Natural killer cell treated with Interleukin-12 subunit alpha and Interleukin-12 subunit beta and Interleukin-15 and Interleukin-18, amount 100 ng/mL, for 72 hours (primary cell): ENCODE measurements at places on chromosomes 7 and 10. TPM values are rescaled to one million over a fixed set of nuclear protein-coding genes. Genes with fewer than 3 reads are reported as not detected.

MYH16 gene
- not detected for total RNA-seq

- H3K27me3 ChIP-seq: peaks cover 7% of the 10 kb centered on the region
- H3K4me1 ChIP-seq: no peaks in the 10 kb centered on the region
- no peak overlapping the region for H3K4me3 ChIP-seq
- H3K27ac ChIP-seq: no peak overlapping the region
- DNase-seq: no peak
These were observed 189.5 kb downstream of the CXCL12 start for GRCh38 chr10:44195112-44196007.

- no peak for DNase-seq
- peaks cover 63% of the 10 kb centered on the region for H3K27me3 ChIP-seq
- H3K36me3 ChIP-seq: no peaks in the 10 kb centered on the region
- no peak overlapping the region for H3K27ac ChIP-seq
These were observed 20.8 kb upstream of the PAX2 start for GRCh38 chr10:100724531-100725027.

GRCh38 chr10:6576326-6576725, 3.8 kb downstream of the PRKCQ start:
- no peaks in the 10 kb centered on the region for H3K27me3 ChIP-seq
- peaks cover 76% of the 10 kb centered on the region for H3K4me1 ChIP-seq
- no peak for DNase-seq
- H3K27ac ChIP-seq: peak overlapping the region; percentile 83
- peaks cover 7% of the 10 kb centered on the region for H3K36me3 ChIP-seq

DNA sequence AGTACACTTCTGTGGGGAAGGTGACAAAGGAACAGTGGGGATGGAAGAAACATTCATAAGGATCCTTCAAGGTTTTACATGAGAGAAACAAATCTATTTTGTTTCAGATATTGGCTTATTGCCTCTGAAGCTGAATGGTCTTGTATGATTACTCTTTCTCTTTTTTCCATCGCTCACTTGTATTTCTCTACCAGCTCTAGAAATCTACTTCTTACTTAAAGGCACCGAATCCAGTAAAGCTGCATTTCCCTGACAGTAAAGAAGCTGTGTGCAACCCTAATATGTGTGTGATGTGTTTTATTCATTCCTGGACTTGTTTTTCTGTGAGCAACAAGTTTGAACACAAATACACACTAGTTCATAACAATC, 45.2 kb upstream of the NXPH1 start:
- H3K4me1 ChIP-seq: no peaks in the 10 kb centered on the region
- H3K36me3 ChIP-seq: no peaks in the 10 kb centered on the region
- no peak for DNase-seq
- H3K4me3 ChIP-seq: no peak overlapping the region
- H3K27me3 ChIP-seq: peaks cover 44% of the 10 kb centered on the region

DNA sequence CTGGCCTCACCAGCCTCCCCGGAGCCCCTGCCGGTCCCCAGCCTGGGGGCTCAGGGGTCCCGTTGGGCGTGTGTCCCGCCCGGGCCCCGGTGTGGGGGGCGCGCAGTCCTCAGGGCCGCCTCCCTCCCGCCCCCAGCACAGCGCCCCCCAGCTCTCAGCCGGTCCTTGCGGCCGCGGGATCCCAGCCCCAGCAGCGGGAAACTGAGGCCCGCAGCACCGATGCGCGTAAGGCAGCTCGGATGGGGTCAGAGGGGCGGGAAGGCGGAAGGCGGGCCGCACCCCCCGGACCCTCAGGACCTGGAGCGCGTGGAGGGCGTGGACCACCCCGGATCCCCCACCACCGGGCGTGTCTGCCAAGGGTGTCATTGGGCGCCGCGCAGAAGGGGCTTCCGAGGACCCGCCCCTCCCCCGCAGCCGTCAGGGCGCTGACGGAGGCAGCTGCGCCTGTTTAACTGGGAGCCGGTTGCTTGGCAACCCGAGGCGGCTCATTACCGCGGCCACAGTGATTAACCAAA, 14.9 kb downstream of the UNCX start:
- peaks cover 46% of the 10 kb centered on the region for H3K27me3 ChIP-seq
- no peak for DNase-seq
- no peaks in the 10 kb centered on the region for H3K36me3 ChIP-seq
- no peak overlapping the region for H3K4me3 ChIP-seq

- peak overlapping the region; percentile 46 for H3K4me3 ChIP-seq
- H3K27me3 ChIP-seq: no peaks in the 10 kb centered on the region
- no peaks in the 10 kb centered on the region for H3K36me3 ChIP-seq
- peaks cover 41% of the 10 kb centered on the region for H3K4me1 ChIP-seq
These were observed 58.0 kb upstream of the STRIP2 start for GRCh38 chr7:129376076-129376777.

DNA sequence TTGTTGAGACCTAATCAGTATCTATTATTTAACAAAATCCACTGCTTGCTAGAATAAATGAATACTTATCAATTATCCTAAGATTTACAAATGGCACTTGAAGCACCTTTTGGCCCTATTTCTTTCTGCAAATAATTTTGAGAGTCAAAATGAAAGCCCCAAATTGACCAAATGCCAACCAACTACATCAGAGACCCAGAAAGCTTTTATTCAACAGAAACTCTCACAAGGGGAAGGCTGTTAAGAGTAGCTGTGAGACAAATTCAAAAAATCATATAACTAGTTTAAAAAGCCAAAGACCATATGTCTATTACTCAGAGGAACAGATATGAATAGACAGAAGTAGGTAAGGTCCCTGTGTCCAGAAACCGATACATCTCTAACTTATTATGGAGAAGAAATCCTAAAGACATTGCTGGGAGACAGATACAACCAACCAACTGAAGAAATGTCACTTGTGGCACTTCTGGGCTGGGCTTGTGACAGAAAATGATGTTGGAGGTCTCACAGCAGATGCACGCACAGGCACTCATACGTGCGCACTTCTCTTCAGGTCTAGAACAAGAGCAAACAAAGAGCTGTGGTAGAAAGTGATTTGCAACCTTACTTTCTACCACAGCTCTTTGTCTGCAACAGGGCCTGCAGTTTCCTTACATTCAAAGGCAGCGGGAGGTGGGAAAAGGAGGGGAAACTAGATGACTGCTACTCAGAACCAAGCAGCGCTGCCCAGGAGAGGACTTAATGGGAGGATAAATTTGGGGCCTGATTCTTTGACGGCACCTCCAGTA, 58.6 kb upstream of the KCNIP2 start:
- no peaks in the 10 kb centered on the region for H3K36me3 ChIP-seq
- H3K4me1 ChIP-seq: peaks cover 14% of the 10 kb centered on the region
- H3K27ac ChIP-seq: no peak overlapping the region
- DNase-seq: no peak

DNA sequence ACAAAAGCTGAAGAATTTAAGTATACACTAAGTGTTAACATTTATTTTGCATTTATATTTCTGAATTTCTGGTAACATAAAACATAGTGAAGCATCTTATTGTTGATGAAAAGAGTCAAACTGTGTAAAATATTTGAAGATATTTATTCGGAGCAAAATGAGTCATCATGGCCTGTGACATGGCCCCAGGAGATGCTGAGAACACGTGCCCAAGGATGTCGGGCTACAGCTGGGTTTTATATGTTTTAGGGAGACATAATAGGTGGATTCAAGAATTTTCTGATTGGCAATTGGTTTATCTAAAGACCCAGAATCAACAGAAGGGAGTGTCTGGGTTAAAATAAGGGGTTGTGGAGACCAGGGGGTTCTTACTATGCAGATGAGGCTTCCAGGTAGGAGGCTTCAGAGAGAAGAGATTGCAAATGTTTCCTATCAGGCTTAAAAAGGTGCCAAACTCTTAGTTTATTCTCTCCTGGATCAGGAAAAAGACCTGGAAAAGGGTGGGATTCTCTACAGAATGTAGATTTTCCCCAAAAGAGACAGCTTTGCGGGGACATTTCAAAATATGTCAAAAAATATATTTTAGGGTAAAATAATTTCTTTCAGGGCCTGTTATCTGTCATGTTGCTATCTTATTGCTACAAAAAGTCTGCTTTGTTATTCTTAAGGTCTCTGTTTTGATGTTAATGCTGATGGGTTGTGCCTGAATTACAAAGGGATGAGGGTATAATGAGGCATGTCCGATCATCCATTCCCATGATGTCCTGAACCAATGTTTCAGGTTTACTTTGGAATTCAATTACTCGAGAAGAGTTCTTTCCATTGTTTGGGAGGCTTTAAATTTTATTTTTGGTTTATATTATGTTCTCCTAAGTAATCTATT, 74.5 kb downstream of the VWDE start:
- H3K36me3 ChIP-seq: no peaks in the 10 kb centered on the region
- no peaks in the 10 kb centered on the region for H3K4me1 ChIP-seq
- no peak overlapping the region for H3K4me3 ChIP-seq
- H3K27ac ChIP-seq: no peak overlapping the region
- peaks cover 14% of the 10 kb centered on the region for H3K27me3 ChIP-seq

GRCh38 chr10:123800289-123800688, 91.3 kb downstream of the CPXM2 start:
- no peaks in the 10 kb centered on the region for H3K4me1 ChIP-seq
- no peaks in the 10 kb centered on the region for H3K36me3 ChIP-seq
- no peak for DNase-seq
- H3K27ac ChIP-seq: no peak overlapping the region

DNA sequence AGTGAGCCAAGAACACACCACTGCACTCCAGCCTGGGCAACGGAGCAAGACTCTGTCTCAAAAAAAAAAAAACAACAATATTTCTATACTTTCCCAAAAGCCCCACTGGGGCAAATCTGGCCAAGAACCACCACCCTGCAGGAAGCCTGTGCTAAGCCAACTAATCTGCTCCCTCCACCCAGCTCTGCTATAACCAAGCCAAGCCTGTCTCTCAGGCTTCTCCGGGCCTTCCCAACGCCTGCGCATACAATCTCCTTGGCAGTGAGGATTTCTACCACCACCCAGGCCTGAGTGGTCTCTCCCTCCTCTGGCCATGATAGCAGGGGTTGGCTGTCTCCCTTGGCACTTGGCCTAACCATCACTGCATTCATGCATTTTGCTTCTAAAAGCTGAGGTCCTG, 14.2 kb downstream of the DDX56 start:
- no peak overlapping the region for H3K4me3 ChIP-seq
- no peaks in the 10 kb centered on the region for H3K36me3 ChIP-seq
- no peak overlapping the region for H3K27ac ChIP-seq
- H3K4me1 ChIP-seq: no peaks in the 10 kb centered on the region
- H3K27me3 ChIP-seq: no peaks in the 10 kb centered on the region

GRCh38 chr10:107656932-107657331, 492.4 kb upstream of the SORCS1 start:
- DNase-seq: no peak
- H3K27me3 ChIP-seq: no peaks in the 10 kb centered on the region
- no peak overlapping the region for H3K4me3 ChIP-seq
- H3K4me1 ChIP-seq: no peaks in the 10 kb centered on the region
- H3K36me3 ChIP-seq: no peaks in the 10 kb centered on the region
- H3K27ac ChIP-seq: no peak overlapping the region

DNA sequence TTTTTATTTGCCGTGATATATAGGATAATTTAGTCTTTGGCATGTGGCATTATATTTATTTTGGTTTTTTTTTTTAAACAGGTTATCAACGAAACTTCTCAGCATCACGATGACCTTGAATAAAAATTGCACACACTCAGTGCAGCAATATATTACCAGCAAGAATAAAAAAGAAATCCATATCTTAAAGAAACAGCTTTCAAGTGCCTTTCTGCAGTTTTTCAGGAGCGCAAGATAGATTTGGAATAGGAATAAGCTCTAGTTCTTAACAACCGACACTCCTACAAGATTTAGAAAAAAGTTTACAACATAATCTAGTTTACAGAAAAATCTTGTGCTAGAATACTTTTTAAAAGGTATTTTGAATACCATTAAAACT, 9.1 kb downstream of the VIM start:
- no peaks in the 10 kb centered on the region for H3K27me3 ChIP-seq
- no peak overlapping the region for H3K4me3 ChIP-seq
- no peak overlapping the region for H3K27ac ChIP-seq
- peaks cover 27% of the 10 kb centered on the region for H3K4me1 ChIP-seq
- peaks cover 32% of the 10 kb centered on the region for H3K36me3 ChIP-seq

GRCh38 chr7:156994417-156994816, 16.0 kb downstream of the MNX1 start:
- H3K4me3 ChIP-seq: no peak overlapping the region
- no peaks in the 10 kb centered on the region for H3K36me3 ChIP-seq
- peaks cover 45% of the 10 kb centered on the region for H3K27me3 ChIP-seq
- H3K27ac ChIP-seq: no peak overlapping the region
- H3K4me1 ChIP-seq: no peaks in the 10 kb centered on the region

DNA sequence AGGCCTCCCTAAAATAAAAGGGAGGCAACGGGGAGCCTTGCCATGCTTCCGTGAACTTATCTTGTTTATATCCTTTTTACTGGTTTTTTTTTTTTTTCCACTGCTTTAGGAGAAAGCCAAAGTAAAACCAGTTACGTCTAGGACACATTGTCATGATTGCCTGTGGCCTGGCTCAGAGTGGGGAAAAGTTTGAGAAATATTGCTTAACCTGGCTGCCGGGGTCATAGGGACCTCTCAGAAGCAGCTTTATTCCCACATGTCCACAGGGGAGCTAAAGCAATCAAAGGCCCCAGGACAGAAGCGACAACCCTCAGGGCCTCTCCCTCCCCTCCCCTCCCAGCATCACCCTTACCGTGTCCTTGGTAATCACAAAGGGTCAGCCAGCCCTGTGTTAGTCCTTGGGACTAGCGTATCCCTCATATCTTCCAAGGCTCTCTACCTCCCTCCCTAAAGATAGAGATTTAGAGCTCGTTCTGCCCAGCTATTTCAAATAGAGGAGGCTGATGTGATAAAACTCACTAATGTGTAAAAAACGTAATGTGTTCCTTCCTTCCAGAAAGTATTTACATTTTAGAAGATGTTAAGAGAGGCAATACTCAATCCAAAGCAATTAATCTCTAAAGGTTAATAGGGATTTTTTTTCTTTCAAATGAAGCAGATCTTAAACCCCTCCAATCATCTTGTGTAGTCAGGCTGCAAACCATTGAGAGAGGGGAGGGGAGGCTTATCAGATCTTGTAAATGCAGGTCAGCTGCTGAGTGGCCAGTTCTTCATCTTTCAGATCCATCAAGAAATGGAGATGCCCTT, 64.8 kb upstream of the PRKAR2B start:
- peaks cover 5% of the 10 kb centered on the region for H3K27me3 ChIP-seq
- H3K4me3 ChIP-seq: no peak overlapping the region
- H3K36me3 ChIP-seq: no peaks in the 10 kb centered on the region
- H3K27ac ChIP-seq: no peak overlapping the region
- H3K4me1 ChIP-seq: no peaks in the 10 kb centered on the region

- H3K27me3 ChIP-seq: peaks cover 64% of the 10 kb centered on the region
- no peaks in the 10 kb centered on the region for H3K4me1 ChIP-seq
- H3K4me3 ChIP-seq: no peak overlapping the region
- H3K36me3 ChIP-seq: peaks cover 7% of the 10 kb centered on the region
- no peak overlapping the region for H3K27ac ChIP-seq
These were observed 229.0 kb upstream of the STK17A start for GRCh38 chr7:43353902-43354301.

IFIT2 gene
- 1.5 TPM for total RNA-seq

JCAD gene
- 0.08 TPM for total RNA-seq

NUTM2A gene
- 0.56 TPM for total RNA-seq

RADIL gene
- 0.19 TPM for total RNA-seq

SUN1 gene
- 50.4 TPM for total RNA-seq

GRCh38 chr7:84783141-84783778, 403.6 kb downstream of the SEMA3D start:
- H3K27me3 ChIP-seq: no peaks in the 10 kb centered on the region
- H3K4me3 ChIP-seq: no peak overlapping the region
- H3K27ac ChIP-seq: no peak overlapping the region
- no peak for DNase-seq
- H3K4me1 ChIP-seq: no peaks in the 10 kb centered on the region
- no peaks in the 10 kb centered on the region for H3K36me3 ChIP-seq

CDC14C gene
- not detected for total RNA-seq

IGF2BP3 gene
- 0.31 TPM for total RNA-seq

GRCh38 chr7:102444961-102445673, 11.7 kb downstream of the ORAI2 start:
- peaks cover 14% of the 10 kb centered on the region for H3K4me1 ChIP-seq
- DNase-seq: no peak
- no peaks in the 10 kb centered on the region for H3K27me3 ChIP-seq
- peak overlapping the region; percentile 74 for H3K27ac ChIP-seq
